Activated T-cell treated with anti-CD3 and anti-CD28 coated beads for 48 hours (primary cell): ENCODE measurements at places on chromosomes 11 and 22.

DNA sequence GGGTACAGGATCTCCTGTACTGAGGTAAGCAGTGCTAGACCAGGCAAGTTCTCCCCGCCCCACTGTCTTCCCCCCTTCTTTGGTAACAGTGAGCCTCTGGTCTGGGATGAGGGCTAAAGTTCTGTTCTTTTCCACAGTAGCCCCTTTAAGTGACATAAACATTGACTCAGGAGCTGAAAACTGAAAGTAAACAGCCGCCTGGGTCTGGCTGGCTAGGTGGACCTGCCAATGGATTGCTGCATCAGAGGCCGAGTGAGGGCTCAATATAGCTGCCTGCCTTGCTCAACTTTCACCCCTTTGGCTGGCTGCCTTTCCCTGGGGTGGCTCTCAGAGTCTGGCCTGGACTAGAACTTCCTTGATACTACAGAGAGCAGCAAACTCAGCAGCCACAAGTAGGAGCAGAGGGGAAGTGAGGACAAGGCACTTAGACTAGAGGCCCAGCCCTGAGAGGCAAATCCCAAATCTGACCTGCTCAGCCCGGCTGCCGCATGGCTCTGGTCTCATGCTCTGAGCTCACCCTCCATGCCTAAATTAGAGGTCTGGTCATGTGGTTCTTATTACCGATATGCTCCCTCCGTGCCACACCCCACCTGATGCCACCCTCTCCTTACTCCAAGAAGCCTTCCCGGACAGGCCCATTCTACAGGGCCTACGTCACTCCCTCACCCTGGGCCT is 9.6 kb upstream of the UCP3 start:
- DNase-seq, result no peak

GRCh38 chr11:115963156-115963555 is 458.9 kb upstream of the CADM1 start:
- DNase-seq, result no peak

- no peak for DNase-seq
Observed at GRCh38 chr11:114315749-114316368, 19.7 kb downstream of the NNMT start.

DNA sequence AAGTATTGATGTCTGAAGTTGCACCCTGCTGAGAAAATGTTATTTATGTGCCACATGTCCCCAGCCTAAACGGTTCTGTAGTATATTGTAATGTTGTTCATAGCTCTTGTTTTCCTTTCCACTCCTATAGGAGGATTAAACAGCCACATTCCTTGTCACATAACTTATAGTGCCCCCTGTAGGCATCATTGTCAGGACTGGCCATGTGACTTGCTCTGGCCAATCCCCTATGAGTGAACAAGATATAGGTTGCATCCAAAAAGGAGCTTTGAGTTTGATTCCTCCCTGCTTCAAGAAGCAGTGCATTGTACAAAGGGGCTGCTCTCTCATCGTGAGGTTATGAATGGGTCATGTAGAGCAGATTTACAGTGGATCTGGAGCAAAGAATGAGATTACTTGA is 717.6 kb upstream of the ANO5 start:
- DNase-seq, result no peak

DNA sequence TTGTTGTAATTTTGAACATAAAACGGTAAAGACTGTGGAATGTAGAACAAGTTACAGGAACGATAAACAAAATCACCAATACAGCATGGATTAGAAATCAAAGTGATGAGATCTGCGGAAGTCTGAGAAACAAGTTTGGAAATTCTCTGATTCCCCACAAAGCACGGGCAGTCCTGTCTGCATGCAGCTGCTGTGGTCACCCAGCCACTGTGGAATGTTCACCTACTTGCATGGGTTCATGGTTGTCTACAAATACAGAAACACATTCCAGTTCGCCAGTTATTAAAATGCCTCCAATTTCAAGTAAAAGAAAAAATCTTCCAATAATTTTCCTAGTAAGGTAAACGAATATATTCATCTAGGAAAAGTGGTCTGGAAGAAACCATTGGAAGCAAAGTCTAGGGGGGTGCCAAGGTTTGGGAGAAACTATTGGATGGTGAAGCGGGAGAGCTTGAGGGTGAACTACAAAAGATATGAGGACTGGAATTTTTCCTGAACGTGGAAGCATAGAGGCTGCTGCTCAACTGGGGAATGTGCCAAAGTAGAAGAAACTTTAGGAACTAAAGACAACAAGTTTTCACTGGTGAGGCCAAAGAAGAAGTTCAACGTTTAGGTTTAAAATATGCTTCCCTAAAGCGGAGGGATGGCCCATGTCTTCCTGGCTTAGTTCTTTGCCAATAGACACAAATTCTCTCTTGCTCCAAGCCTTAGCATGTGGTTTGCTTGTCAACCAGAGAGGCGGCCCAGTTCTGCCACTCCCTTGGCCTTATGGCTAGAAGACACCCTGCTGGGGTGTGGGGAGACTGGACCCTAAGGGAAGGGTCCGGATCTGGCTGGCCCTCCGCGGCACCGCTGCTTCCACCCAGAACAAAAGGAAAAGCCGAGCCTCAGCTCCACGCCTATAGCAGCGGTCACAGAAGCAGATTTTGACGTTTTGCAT is 70.2 kb downstream of the CTTN start:
- no peak for DNase-seq

DNA sequence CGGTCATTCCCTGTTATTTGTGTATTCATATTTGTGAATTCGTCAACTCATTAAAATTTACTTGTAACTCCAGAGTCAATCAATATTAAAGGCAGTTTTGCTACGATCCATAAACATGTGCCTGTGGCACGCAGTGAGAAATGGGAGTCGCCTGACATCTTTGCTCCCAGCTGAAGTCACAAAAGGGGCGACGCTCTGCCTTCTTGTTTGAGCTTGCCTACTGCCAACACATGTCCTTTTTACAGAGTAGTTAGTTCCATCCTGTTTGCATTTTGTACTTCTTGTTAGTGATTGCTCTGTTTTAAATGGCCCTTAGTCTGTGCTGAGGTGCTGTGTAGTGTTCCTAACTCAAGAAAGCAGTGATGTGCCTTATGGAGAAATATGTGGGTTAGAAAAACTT is 305.3 kb downstream of the ETS1 start:
- no peak for DNase-seq

GRCh38 chr11:11787305-11788062 is 54.3 kb upstream of the USP47 start:
- DNase-seq, result peak; percentile 44

DNA sequence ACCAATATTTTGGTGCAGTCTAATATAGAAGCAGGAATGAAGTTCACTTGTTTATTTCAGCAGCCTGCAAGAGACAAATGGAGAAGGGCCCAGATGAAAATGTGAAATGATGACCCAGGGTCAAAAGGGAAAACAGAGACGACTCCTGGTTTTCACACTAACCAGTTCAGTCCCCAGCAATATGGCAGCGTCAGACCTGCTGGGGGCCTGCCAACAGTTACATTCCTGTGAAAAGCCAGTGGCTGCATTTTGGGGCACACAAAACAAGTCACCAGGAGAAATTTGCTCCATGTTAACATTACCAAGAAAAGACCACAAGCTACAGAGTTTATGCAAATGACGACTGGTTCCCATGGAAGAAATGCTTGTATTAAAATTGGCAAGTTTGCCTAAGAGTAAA is 80.2 kb downstream of the CCDC34 start:
- no peak for DNase-seq

DNA sequence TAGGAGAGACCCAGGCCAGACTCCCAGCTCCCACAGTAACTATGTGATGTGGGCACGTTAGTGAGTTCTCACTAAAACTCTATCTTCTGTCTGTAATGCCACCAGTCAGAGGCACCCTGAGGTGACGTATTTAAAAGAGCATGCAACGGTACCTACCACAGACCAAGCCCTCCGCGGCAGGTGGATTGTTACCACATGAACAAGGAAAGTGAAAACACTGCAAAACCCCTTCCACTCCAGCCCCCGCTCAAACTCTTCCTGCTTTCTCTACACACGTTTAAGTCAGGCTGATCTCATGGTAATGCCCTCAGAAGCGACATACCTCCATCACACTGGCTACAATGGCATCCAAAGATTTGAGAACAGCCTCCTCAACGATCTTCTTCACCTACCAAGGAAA is 36.7 kb downstream of the SERPIND1 start:
- peak; percentile 10 for DNase-seq

- DNase-seq, result no peak
Observed at GRCh38 chr11:73310076-73310475, 2.0 kb downstream of the ARHGEF17 start.

DNA sequence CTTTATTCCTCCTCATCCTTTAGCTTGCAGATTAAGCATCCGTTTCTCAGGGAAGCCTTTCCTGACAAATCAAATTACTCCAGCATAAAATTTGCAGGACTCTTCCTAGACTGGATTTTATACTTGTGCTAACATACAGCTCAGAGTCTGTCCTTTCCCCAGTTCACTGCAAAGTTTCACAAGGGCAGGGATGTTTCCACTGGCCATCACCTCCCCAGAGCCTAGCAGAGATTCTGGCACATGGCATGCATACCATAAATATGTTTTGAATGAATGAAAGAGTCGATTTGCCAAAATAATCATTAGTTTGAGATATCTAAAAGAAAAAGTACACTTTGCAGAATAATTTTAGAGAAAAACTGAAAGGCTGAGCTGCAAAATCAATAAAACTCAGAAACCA is 10.6 kb downstream of the MSANTD4 start:
- no peak for DNase-seq
